Sigmoid colon (tissue), 7 donors: ENCODE measurements at places on chromosomes 12 and 14. TPM values are rescaled to one million over a fixed set of nuclear protein-coding genes. Genes with fewer than 3 reads are reported as not detected.

GRCh38 chr12:116603546-116604177, 44.5 kb downstream of the MAP1LC3B2 start:
- DNase-seq: no peak

DNA sequence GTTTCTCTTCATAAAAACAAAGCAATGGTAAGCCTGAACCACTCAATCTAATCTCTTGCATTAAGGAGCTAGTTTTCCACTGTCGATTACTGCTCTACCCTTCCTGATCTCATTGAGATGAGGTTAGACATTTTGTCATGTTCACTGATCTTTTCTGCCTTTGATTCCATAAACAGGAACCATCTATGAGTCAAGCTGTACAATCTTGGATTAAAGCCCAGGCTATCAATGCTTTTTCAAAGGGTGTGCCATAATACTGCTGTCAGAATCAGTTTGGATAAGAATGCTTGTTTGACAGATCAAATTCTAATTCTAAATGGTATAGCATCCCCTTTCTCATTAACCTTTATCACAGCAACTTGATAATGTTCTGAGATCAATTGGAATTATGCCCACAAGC, 16.1 kb downstream of the GRIP1 start:
- no peak for DNase-seq

DNA sequence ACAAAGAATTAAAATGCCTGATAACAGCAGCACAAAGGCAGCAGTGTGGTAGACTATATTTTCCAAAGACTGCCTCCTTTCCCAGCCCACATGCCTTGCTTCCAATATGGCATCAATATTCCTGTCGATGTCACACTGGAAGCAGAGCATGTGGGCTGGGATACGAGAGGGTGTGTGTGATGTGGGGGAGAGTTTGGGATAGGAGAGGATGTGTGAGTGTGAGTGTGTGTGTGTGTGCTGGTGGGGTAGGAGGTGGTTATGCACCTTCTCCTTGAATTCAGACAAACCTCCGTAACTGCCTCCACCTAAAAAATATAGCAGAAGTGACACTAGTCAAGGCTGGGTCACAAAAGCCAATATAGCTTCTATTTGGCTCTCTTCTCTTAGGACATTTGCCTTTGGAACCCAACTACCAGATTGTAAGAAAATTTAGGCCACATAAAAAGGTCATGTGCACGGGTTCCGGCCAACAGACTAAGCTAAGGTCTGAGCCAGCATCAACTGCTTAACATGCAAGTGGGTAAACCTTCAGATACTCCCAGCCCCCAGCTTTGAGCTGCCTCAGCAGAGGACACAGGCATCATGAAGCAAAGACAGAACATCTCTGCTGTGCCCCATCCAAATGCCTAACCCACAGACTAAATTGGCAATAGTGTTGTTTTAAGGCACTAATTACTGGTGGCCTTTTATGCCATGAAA, 29.5 kb downstream of the SPPL3 start:
- DNase-seq: no peak

DNA sequence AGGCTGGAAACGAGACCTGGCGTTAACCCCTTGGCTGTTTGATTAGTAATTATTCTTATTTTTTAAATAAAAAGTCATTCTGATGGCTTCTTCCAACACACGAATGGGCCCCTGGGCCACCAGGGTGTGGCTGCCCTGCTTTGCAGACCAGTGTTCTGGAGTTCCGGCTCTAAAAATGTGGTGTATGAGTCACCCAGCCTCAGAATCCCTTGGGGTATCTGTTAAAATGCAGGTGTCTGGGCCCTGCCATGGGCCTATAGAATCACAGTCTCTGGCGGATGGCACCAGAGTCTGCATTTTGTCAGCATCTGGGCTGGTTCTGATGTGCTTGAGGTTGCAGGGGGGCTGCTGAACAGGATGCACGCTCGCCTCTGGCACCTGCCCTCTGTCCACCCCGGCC, 2.5 kb upstream of the PSMC1 start:
- no peak for DNase-seq

- no peak for DNase-seq
Measured at GRCh38 chr14:38561657-38562056, 305.8 kb upstream of the CLEC14A start.

GRCh38 chr12:105358789-105359188, 28.3 kb downstream of the C12orf75 start:
- no peak for DNase-seq

Gene PTPRB
- 16.3 TPM for total RNA-seq
